Activated CD4-positive, alpha-beta T cell treated with anti-CD3 and anti-CD28 coated beads for 36 hours (primary cell): ENCODE measurements at places on chromosomes 2 and 18.

DNA sequence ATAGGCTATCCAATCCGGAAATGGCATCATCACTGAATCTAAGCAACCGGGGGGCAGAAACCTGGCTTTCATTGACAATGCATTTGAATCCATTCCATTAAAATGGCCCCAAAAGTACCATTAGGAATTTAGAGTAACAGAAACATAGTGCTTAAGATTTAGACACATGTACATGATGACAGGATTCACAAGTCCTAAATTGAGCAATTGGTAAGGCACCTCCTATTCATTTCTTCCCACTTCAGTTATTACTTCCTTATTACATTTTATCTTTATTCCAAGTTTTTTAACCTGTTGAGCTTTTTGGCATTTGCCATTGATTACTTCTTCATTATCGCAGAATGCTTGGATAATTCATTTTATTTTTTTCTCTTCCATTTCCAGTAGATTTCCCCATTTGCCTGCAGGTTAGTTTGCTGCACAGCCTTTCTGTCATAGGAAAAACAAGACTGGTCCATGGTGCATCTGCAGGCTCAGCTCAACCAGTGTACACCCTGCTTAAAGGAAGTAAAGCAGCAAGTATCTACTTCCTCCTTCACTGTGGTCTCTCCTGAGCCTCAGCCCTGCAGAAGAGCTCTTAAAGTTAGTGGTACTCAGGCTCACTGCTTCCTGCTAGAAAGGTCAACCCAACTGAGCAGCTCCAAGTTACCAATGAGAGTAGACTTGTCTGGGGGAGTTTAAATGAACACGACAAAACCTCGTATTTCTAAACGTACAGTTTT is 89.2 kb downstream of the DOCK10 start:
- DNase-seq, result peak; percentile 49

DNA sequence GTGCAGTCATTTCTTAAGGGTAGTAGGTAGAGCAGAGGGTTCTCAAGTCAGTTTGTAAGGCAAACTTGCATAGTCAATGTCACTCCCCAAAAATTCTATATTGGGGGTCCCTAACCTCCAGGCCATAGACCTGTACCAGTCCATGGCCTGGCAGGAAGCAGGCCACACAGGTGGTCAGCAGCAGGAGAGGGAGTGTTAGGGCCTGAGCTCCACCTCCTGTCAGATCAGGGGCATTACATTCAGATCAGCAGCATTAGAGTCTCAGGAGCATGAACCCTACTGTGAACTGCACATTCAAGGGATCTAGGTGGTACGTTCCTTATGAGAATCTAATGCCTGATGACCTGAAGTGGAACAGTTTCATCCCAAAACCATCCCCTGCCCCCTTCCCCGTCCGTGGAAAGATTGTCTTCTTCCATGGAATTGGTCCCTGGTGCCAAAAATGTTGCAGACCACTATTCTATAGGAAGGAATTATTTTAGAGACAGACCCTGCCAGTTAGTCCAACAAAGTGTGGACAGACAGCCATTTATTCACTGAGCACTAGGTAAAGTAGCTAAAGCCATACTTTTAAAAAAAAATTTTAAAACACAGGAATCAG is 6.7 kb downstream of the COA5 start:
- peak; percentile 39 for DNase-seq

DNA sequence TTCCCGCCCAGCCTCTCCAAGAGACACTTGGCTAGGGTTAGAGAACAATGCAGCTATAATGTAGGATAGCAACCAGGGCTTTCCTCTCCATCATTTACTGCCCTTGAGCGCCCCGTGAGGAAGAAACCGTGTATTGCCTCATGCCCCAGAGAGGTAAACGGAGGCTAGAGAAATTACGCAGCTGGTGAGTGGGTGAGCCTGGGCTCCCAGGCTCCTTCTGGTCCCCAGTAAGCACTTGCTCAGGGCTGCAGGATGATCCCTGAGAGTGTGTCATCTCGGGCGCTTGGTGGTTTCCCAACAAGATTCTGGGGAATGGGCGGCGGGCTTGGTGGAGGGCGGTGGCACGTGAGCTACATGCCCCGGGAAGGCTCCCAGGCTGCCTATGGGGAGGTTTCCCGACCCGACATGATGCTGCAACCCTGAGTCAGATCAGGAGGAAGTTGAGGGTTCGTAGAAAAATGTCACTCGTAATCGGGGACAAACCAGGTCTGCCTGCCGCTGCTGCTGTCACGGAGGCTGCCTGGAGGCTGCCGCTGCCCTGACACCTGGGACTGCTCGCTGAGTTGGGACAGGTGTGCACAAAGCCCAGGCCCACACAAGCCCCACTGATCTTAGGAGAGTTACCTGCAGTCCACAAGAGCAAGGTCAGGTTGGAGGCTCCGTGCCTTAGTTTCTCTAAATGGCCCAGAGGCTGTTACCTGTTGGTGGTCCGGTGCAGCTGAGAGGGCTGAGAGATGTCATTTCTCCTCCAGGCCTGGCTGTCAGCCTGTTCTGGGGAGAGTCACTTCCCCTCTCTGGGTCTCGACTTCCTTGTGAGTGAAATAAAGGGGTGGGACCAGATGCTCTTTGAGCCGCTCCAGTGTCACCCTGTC is at the start of gene GPR55:
Gene GPR55, minus strand, starts transcription at position 773 of the 872 bp plus-strand sequence. CDS start 14,280 bp downstream, outside the sequence.
- DNase-seq, result peak; percentile 90

GRCh38 chr2:10398496-10398895 is 49.6 kb downstream of the ODC1 start:
- DNase-seq, result no peak

DNA sequence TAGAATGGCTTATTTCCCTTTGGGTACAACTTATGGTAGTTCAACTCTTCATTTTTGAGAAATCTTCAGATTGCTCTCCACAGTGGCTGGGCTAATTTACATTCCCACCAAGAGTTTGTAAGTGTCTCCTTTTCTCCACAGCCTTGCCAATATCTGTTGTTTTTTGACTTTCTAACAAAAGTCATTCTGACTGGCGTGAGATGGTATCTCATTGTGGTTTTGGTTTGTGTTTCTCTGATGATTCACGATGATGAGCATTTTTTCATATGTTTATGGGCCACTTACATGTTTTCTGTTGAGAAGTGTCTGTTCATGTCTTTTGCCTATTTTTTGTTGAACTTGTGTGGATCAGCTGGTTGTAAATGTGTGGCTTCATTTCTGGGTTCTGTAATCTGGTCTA is 871.0 kb downstream of the EPHA4 start:
- no peak for DNase-seq

GRCh38 chr2:112566104-112566503 is 18.3 kb upstream of the CHCHD5 start:
- no peak for DNase-seq

- no peak for DNase-seq
These were observed 91.4 kb downstream of the GALNT1 start for GRCh38 chr18:35672897-35673296.

- DNase-seq, result no peak
These were observed 137.3 kb upstream of the SETBP1 start for GRCh38 chr18:44543387-44543786.

- DNase-seq, result no peak
These were observed 1237.7 kb downstream of the LRP1B start for GRCh38 chr2:140892911-140893637.

GRCh38 chr2:24163186-24163585 is 11.7 kb upstream of the FAM228A start:
- DNase-seq, result no peak

DNA sequence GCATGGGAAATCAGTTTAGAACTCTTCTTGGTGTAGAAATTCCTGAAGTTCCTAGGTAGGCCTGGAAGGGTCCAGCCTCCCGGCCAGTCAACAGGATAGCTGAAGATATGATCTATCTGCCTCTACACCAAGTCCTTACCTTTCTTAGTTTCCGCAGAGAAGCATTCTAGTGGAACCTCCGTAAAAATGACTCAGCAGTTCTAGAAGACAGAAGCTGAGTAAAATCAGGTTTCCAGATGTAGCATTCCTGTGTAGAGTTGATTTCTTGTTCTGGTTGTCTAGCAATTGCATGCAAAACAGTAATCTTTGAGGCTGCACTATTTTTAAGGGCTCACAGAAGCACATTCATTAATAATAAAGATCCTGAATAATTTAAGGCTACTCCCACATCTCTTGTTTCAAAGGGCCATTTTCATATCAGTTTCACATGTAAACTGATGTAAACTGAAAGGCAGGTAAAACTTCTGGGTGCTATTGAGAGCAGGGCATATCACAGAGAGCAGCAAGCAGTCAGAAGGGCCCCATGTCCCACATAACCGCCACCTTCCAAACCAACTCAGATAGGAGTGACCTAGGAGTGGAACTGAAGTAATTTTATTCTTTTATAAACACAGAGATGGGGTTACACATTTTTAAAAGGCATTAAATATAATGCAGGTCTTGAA is 3.2 kb upstream of the DYTN start:
- no peak for DNase-seq

- DNase-seq, result no peak
These were observed 165.4 kb upstream of the SPOPL start for GRCh38 chr2:138336146-138336545.

DNA sequence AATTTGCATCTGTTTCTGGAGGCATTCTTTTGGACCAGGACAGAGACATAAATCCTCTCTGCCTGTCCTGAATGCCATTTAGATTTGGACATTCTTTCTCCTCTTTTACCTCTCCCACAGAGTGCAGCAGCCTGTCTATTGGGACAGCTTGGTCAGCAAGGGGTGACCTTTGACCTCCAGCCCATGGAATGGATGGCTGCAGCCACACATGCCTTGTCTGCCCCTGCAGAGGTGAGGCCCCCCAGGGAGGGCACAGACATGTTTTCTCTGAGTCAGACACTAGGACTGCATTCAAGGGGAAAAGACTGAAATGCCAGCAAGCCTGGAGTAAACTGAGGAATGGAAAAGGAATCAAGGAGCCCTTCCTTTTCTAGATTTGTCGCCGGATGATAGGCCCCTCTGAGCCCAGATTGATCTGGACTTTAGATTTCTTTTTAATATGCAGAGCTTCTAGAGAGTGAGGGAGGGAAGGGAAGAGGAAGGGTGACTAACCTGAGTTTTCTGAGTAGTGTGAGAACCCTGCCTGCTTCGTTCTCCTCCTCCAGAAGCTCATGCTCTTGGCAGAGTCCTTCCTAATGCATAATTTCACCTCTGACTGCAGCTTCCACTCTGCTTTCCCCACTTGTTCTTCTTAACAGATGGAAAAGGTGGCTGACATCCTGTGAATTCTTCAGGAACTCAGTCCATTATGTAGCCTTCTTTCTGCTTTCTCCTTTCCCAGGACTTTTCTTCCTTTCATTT is 16.1 kb upstream of the TTLL4 start:
- no peak for DNase-seq

DNA sequence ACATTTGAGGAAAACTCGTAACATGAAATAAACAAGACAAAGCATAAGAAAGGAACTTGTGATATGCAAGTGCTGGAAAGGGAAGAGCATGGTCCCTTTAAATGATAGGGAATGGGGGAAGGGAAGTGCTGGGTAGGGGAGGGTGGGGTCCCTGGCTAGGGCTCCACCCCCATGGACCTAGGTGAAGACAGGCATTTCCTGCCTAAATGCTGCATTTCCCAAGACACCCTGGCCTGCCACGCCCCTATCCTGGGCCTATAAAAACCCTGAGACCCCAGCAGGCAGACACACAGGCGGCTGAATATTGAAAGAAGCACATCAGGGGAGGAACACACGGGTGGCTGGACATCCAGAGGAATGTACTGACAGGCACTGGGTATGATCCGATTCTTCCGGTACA is 499.9 kb downstream of the ZEB2 start:
- no peak for DNase-seq

DNA sequence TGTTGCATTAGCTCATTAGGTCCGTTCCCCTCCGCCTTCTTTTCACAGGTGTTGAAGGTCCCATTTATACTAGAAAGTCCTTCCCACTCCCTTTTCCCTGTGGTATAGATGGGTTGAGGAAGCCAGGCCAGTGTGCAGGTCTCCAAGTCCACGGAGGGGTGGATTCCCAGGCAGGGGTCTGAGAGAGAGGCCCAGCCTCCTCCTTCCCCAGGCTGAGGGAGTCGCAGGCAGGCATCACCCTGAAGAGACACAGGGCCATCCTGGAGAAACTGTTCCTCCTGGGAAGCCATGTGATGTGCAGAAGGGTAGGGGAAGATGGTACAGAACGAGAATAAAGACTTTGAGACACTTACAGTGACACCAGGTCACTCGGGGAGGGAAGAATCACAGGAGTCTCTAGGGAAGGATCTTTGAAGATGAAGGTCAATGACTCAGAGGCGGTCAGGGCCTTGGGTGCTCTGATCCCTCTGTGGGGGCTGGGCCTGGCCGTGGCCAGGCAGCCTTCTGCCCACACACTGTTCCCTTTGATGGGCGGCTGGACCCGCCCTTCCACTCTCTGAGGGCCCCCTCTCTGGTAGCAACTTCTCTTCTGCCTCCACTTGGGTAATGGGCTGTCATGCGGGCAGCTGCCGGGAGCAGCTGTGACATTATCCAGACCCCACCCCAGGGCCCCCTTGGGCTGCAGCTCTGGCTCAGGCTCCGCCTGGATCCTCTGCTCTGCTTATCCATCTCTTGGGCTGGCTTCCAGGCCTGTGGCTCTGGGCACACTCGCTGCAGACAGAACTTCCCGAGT is 45.1 kb downstream of the RHOB start:
- DNase-seq, result no peak

DNA sequence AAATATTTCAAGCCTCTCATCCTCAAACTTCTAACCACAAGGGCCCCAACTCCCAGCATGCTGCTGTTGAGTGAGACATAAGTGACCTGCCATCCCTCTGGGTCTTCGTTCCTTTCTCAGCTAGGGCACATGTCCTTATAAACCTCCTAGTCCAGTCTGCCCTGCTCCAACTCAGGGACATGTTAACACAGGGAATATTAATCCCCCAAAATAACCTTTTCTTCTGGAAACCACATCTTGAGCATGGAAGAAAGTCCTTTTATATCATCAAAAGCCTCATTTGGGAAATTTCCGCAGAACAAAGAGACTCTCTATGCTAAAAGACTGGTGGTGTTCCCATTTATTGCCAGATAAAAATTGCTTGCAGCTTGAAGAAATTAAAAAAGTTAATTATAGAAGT is 14.4 kb downstream of the TNP1 start:
- DNase-seq, result no peak

DNA sequence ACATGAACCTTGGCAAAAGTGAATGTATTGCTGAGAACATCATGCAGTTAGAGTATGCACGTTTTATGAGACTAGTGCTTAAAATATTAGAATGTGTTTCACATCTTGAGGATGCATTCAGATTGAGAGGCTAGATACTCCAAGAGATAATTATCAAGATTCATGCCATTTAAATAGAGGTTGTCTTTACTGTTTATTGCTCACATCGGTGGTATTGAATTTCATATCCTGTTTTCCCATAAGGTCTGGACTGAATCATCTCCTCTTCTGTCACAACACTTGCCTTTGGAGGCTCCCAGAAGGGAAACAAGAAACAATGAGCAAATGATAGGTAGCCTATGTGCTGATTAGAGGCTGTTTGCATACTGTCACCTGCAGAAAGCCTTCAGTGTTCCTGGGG is 83.8 kb downstream of the CLHC1 start:
- DNase-seq, result no peak

DNA sequence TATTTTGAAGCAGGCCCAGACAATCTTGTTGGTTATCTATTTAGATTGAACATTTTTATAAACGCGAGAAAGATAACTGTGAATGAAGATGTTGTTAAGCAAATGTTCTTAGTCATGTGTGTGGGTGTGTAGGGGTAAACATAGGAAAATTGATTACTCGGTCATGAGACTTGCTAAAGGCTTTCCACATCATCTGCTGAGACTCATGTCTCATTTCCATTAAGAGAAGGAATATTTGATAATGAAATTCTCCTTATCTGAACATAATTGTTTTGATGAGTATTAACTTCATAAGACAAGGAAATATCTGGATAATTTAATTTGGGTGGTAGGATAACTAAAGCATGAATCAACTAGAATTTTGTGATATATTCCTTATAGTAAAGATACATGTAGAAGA is 19.7 kb downstream of the CCDC102B start:
- no peak for DNase-seq
